ENCODE measurements at places on chromosomes 7 and 10.

DNA sequence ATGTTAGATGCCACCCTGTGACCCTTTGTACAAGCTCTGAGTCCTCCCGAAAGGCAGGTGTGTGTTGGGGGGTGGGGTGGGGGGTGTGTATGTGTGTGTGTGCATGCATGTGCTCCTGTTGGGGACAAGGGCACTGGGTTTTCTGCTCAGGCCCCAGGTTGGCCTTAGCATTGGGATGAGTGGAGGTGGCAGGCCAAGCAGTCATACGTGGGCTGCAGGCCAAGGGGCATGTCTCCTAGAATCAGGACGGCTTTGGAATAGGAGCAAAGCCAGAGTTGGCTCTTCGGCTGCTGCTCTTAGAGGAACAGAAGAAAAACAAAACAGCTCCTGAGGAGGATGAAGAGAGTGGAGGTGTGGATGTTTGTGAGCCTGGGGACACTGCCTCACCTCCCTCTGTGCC, 26.0 kb downstream of the HSPA12A start:
- DNase-seq: no peak

- no peak for DNase-seq
Observed at GRCh38 chr10:45422866-45423659, 49.0 kb downstream of the ALOX5 start.

GRCh38 chr10:88271761-88272543, 311.2 kb downstream of the RNLS start:
- DNase-seq: no peak

GRCh38 chr10:132748545-132749370, 37.2 kb downstream of the NKX6-2 start:
- DNase-seq: no peak

GRCh38 chr7:37352974-37353948, 95.4 kb downstream of the ELMO1 start:
- DNase-seq: peak; percentile 72

- no peak for DNase-seq
Observed at GRCh38 chr7:102122026-102122425, 164.6 kb upstream of the SH2B2 start.

DNA sequence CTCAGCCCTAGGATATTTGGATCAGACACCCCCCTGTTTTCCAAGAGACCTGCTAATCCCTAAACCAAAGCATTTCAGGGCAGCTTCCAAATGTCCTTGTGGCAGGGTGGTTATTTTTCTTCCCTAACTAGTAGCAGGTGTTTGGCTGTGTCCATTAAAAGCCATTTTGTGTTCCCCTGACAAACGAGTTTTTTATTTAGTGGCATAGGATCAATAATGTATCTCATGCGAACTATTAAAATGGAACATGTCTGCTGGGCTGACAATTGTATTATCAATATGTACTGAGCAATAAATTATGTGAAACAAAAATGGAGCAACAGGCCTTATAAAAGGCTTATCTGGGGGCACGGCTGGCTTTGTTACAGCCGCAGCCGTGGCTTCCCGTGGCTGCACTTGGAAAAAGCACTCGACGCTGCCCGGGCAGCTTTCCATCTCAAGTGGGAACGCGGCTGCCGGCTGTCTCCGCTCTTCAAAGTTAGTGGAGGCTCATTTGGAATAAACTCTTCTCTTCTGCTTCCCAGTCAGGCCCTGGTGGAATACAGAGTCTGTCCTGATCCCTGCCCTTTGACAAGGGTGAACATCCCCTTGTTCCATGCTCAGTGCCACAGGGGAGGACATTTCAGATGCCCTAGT, 554.3 kb downstream of the TYW1 start:
- DNase-seq: no peak

- no peak for DNase-seq
Observed at GRCh38 chr10:13053794-13054462, 46.0 kb upstream of the OPTN start.

- DNase-seq: no peak
Observed at GRCh38 chr10:78863906-78864239, 204.9 kb upstream of the ZMIZ1 start.

DNA sequence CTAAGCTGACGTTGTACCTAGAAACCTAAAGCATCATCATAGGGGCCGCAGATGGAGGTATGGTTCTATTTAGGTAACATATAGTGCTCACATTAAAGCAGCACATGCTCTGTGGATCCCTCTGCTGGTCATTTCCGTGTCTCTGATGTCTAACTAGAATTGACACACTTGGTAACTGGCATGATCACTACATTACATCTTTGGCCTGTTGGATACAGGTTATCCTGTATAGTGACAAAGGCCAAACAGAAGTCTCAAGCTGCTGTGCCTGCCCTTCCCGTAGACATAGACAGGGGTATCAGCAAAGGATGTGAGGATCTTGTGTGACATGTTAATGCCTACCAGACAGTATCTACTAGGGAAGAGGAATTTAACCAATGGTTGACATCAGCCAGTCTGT, 51.2 kb downstream of the KIF5B start:
- DNase-seq: no peak

GRCh38 chr7:66687186-66687585, 53.3 kb upstream of the RABGEF1 start:
- DNase-seq: no peak

DNA sequence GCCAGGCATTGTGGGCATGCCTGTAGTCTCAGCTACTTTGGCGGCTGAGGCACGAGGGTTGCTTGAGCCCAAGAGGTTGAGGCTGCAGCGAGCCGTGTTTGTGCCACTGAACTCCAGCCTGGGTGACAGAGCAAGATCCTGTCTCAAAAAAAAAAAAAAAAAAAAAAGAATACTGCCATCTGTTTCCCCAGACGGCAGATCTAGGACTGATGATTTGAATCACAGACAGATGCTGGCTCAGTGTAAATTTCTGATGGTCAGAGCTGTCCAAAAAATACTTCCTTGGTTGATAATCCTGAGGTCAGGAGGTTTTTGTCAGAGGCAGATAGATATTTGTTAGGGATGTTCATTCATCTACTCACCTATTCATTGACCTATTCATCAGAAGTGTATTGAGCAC, 130.7 kb downstream of the REEP3 start:
- DNase-seq: no peak

DNA sequence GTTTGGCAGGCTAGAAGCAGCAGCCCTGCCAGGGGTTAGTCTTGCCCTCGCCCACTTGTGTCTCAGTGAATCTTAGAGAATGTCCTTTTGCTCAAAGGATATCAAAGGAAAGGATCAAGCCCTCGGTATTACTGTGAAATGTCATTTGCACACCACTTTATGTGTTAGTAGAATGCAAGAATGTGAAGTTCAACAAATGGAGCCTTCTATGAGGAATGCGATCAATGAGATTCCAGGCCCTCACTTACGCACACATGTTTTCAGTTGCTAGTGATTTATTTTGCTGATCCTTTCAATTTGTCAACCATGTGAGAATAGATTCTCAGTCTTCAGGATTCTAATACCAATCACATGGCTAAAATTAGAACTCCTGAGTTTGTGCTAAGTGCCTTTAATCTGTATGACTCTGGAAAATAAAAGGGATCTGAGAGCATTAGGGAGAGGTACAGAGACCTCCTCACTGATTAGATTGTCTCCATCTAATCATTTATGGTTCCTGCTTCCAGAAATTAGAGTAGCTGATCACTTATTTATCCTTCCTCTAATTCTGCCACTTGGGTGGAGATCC, 123.0 kb upstream of the SP4 start:
- DNase-seq: no peak

DNA sequence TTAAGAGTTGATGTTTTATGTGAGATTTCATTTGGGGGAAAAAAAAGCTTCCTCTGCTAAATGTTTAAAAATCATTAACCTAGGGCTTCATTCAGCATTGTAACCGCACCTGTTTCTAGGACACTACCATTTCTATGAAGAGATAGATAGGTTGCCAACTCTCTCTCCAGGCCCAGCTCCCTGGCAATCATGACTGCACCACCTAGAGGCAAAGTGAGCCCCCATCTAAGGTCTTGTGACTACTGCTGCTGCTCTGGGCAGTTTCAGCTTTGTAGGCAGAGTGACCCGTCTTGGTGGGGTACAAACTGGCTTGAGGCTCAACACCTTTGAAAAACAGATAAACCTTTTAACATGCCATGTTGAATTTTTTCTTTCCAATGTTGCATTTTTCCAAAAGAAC, 27.3 kb upstream of the MRC1 start:
- no peak for DNase-seq

GRCh38 chr10:75858339-75858738, 426.9 kb downstream of the LRMDA start:
- no peak for DNase-seq

- DNase-seq: no peak
Observed at GRCh38 chr10:81013771-81014170, 476.1 kb downstream of the SH2D4B start.

DNA sequence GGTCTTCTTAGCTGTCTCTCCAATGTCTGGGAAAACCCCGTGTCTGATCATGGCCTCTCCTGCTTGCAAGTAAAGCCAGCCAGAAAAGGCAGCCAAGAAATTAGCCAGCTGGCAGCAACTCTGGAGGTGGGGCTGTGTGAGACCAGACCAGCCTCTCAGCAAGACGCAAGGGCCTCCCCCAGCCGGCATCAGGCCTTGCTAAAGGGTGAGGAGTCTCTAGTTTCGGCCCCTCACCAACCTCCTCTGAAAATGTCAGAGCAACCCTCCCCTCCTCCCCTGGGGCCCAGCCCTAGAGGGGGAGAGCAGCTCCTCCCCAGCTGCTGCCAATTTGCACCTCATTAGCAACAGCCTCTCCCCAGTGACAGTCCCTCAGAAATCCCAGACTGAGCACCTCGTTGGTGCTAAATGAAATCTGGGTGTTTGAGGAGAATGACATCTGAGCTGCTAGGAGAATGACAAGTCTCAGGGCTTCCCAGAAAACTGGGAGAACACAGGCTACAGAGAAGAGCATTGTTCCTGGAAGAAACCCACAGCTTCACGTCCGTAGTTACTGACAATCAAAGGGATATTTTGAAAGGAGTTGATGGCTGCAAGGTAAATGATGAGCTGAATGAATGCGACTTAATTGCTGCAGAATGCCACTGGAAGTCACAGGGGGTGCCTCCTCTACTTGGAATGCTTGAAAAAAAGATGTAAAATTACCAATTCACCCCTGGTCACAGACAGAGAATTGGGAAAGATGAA, 25.9 kb downstream of the DGKI start:
- DNase-seq: no peak

DNA sequence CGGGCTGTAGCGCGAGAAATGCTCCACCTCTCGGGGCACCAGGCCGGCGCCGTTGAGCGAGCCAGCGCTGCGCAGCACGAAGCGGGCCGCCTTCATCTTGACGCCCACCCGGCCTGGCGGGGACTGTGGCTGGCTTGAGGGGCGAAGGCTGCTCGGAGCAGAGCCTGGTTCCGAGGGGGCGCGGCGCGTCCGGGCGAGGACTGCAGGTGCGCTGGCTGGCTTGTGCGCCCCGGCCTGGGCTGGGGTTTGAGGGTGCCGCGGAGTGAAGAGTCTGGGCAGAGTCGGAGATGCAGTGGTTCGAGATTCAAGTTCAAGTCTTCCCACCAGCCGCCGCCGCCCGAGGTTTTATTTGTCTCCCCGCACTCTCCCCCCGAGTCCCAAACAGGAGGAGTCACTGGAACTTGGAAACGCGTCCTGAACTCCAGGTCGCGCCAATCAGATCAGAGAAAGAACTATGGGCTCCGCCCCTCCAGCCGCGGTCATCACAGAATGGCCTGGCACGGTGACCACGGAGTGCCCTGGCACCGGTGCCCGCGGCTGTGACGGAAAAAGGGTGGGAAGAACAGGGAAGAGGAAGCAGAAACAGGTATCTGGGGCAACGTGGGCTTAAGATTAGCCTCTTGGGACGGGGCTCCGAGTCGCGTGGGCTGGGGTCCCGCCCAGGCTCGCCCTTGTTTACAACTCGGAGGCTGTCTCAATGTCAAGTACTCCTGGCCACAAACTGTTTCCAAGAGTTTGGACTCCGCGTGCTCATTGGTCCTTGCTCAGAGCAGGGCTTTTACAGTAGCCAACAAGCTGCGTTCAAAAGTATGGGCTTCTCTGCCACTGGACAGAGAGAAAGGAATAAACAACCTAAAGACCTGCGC, at the start of gene PDK4:
PDK4 (minus strand) TSS at position 319 of the 866 bp plus-strand sequence; CDS start at position 96, 223 bp downstream.
- DNase-seq: no peak

DNA sequence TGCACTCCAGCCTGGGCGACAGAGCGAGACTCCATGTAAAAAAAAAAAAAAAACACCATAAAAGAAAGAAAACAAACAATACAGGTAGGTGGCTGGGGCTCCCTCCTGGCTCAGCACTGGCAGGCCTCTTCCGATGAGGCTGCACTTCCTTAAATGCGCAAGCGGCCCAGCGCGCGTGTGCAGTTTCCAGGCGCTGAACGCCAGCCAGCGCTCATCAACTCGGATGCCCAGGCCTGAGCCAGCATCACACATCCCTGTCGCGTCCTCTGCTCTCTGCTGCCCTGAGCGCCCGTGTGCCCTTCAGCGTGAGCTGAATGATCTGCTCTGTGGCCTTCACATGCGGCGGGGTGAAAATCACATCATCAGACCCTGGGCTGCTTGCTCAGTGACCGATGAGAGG, 31.8 kb downstream of the NUDT1 start:
- DNase-seq: no peak

DNA sequence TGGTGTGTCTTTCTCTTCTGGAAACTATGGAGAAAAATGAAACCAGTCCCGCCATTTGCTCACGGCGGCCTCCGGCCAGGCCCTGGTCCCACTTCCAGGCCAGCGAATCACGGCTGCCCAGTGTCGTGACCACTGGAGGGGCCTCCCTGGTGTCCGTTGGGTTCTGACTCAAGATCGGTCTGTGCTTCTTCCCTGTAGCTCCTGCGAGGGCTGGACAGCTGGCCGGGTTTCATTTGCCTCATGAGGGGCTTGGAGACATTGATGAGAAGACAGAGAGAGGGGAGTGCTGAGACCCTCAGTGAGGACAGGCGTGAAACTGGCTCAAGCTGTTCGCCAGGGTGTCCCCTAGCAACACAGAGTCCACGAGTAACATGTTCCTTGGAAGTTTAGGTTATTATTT, 108.6 kb downstream of the ADARB2 start:
- DNase-seq: no peak

- DNase-seq: no peak
Observed at GRCh38 chr7:129574487-129574886, 37.0 kb upstream of the NRF1 start.

DNA sequence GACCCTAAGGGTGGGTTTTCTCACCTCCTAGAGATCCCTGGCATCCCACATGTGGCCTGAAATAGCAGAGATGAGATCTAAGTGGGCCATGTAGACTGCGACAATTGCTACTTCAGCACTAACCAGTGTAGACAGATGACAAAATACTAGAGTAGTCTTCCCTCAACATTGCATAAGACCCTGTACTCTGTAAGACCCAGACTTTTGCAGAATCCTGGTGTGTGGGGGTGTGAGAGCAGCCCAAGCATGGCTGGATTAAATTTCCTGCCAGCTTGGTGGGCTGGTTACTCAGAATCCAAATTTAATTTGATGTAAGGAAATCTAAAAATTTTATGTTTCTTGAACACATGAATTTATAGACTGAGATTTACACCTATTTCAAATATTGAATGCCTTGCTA, 88.3 kb downstream of the ZNF365 start:
- no peak for DNase-seq

DNA sequence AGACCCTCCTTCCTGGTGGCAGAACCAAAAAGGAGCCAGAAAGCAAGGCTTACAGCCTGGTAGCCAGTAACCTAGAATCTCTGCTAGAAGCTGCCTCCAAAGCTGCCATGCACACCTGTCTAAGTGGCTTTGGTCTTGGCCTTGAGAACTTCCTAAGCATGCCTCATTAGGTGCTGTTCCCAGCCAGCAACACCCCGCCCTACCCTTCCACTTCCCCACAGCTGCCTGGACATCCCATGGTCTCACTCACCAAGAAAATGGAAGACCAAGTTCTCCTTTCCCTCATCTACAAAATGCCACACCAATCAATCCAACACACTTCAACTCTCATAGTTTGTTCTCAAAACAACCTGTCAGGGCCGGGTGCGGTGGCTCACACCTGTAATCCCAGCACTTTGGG, 4.2 kb downstream of the PSAP start:
- DNase-seq: no peak

GRCh38 chr7:12056977-12057376, 154.1 kb upstream of the TMEM106B start:
- DNase-seq: no peak
